ENCODE measurements at places on chromosomes 2 and 18. TPM values are rescaled to one million over a fixed set of nuclear protein-coding genes. Genes with fewer than 3 reads are reported as not detected.
A peak's percentile ranks its signal among the peaks of the same experiment; 100 is the strongest.

Gene ANKRD30BL
- total RNA-seq, result not detected

DNA sequence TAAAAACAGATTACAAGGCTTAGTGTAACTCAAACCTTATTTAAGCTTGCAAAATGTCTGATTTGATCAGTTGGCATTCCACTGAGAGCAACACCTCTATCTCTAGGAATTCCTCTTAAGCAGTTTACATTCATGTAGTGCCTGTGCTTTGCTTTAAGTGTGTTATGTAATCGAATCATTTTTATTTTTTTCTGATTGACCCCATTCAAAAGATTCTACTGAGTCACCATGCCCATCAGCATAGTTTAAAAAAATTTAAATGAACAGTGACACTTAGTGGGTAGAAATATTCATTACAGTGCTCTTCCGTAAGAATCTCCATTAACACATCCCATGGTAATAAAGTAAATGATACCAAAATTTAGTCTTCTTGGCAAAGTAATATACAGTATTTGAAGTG lies 67.8 kb upstream of the SLC4A10 start:
- DNase-seq, result no peak

Gene CCDC93
- 37.8 TPM for total RNA-seq

Gene SFTPB
- total RNA-seq, result 14,872 TPM

Gene ASPRV1
- 2.1 TPM for total RNA-seq

DNA sequence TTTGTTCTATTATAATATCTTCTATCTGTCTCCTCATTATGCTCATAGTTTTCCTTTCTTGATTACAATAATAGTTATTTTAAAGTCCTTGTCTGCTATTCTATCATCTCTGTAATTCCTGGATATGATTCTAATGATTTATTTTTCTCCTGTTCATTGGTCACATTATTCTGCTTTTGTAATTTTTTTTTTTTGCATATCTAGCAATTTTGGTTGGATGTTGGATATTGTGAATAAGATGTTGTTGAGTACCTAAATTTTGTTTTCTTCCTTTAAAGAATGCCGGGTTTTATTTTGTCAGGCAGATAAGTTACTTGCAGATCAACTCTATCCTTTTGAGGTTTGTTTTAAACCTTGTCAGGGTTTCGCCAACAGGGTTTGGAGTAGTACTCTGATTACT lies 25.2 kb downstream of the KATNAL2 start:
- no peak for DNase-seq

DNA sequence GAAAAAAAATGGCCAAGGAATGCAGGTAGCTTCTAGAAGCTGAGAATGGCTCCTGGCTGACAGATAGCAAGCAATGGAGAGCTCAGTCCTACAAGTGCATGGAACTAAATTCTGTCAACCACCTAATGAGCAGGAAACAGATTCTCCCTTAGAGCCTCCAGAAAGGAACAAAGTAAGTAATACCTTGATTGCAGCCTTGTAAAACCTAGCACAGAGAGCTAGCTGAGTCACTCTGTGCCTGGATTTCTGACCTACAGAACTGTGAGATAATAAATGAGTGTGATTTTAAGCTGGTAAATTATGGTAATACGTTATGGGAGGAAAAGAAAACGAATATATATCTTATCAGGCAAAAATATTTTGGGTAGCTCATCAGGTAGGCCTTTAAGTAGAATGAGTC lies 7.4 kb upstream of the LNPK start:
- DNase-seq, result no peak

DNA sequence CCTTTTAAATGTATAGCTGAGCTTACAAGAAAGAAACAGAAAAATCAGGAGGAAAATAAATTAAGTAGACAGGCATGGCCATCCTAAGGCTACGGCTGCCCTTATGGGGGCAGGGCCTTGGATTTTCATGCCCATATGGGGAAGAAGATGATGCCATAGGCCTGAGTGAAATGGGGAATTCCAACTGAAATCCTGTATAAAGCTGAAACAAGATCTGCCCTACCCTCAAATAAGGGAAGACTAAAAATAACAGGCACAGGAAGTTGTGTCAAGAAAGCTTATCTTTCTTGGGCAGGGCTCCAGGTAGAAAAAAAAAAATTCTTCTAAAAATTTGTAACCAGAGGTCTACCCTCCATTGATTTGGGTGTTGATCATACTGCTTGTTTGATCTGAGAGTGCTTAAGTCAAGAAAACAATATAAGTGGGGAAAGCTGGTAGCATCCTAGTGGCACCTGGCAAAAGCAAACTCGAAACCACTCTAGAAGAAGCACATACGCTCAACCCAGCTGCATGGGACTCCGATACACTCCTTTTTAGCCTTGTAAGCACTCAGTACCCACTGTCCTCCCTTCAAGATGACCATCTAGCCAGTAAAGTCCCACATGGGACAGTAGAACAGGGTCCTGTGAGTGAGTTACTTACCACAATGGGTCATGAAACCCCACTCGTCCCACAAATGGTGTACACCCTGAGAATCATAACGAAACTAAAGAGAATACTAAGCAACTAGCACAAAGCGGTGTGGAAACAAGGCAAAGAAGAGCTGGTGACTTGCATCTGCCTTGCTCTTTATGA lies 22.3 kb downstream of the DNAH7 start:
- DNase-seq, result no peak

DNA sequence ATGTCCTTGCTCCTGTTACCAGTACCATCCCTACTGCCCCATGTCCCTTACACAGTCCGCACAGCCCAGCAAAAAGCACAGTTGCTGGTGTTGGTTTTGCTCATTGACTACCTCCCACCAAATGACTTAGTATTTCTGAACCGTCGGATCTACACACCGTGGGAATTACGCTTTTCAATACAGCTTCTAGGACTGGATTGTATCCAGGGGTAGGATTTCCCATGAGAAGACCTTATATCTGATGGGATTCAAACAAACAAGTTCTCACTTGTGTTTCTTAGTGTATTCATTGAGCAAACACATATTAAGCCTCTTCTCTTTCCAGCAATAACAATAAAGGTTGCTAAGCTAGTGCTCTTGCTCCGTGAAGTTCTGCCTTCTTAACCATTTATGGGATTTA lies 25.8 kb downstream of the TRAPPC12 start:
- no peak for DNase-seq

DNA sequence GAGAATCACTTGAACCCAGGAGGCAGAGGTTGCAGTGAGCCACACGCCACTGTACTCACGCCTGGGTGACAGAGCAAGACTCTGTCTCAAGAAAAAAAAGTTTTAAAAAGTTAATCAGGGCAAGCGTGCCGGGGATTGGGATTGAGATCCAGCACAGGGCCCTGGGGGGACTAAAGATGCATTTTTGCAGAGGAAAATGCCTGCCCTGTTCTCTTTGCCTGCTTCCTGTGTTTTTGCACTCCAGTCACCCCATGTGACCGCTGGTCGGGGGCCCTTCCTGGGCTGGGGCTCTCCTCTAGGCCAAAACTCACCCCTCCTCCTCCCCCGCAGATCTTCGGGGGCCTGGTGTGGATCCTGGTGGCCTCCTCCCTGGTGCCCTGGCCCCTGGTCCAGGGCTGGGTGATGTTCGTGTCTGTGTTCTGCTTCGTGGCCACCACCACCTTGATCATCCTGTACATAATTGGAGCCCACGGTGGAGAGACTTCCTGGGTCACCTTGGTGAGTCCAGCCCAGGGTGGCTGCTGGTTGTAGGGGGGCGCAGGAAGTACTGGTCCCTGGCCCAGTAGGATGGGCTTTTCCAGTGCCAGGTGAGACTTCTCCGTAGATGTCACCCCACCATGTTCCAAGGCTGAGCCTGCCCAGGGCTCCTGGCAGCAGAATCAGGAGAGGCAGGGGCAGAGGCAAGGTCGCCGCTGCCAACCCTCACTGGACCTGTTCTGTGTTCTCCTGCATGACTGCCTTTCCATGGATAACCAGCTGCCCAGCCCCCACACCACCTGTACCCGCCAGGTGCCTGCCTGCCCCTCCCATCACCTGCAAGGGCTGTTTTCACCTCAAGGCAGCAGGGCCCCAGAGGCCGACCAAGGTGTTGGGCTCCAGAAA lies 22.4 kb downstream of the MAL start:
- DNase-seq, result peak; percentile 61

Gene CRYGC
- total RNA-seq, result not detected

DNA sequence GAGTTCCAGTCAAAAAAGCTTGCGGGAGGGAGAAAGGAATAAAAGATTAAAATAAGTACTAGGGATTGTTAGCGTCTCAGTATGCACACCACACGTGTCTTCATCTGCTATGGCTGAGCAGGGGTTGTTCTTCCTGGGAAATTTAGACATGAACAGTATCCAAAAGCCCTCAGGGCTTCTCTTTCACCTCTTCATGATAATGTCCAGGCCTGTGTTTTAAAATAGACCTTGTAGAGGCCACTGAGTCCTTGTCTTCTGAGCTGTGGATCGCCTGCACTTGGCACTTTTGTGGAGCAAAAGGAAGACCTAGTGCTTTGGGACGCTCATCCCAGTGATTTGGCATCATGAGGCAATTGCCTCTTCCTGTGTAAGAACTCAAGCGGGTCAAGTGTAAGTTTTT lies 52.4 kb downstream of the CFAP221 start:
- DNase-seq, result no peak

DNA sequence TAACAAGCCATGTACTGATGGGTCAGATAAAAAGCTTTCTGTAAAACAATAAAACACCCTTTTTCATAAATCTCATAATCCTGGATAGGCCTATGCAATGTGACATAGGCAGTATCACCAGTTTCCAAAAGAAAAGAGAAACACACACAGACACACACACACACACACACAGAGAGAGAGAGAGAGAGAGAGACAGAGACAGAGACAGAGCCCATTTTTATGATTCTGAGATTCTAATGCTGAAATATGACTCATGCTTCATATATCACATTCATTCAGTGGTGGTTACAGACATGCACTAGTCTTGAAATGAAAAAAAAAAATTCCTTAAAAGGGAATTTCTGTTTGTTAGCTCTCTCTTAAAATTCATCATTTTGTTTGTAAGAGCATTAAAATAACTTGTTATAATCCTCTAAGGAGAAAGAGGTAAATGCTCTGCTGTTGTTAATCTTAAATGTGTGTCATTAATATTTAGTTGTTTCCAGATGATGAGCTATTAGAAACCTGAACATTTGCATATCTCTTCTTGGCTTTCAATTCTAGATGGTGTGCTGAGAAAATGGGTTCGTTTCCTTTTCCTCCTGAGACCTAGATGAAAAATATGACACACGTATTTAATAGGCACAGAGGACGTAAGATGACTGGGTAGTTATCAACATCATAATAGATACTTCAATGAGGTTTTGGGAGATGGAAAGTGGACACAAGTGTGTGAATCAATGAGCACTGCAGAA lies 1598.7 kb upstream of the ACVR2A start:
- no peak for DNase-seq

DNA sequence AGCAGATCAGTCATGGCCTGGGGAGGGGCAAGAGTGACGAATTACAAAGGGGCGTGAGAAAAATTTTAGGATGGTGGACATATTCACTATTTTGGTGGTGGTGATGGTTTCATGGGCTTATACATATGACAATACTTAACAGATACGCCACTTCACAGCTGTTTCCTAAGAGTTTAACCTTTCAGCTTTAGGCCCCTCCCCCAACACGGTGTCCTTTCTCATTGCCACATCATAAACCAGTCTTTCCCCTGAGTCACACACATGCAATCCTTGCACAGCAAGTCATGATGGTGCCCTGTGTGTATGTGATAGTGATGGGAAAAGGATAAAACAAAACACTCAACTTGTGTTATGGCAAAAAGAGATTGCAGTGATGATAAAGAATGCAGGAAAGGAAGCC lies 47.6 kb upstream of the IL1R1 start:
- DNase-seq, result no peak

GRCh38 chr18:44765456-44765855 lies 84.8 kb downstream of the SETBP1 start:
- no peak for DNase-seq

DNA sequence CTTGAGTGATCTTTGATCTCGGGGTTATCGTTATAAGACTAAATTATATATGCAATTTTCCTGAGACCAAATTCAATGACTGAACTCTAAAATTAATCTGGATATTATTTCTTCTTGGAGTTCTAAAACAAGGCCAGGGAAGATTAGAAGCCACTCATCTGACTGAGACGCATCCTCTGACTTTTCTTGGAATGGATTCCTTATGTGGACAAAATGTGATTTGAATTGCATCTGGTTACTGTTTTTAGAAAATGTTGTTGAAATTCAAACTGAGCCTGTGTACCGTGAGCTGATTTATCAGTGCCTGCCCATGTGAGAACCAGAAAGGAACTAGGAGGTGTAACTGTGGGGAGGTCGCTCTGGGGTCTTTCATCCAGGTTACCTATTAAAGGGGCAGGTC lies 330.8 kb downstream of the OSR1 start:
- no peak for DNase-seq

GRCh38 chr18:9354256-9354655 lies 19.7 kb downstream of the TWSG1 start:
- DNase-seq, result no peak

- DNase-seq, result no peak
Measured at GRCh38 chr2:61463769-61464475, 7.0 kb downstream of the USP34 start.

Gene HOXD4
- total RNA-seq, result 0.84 TPM

DNA sequence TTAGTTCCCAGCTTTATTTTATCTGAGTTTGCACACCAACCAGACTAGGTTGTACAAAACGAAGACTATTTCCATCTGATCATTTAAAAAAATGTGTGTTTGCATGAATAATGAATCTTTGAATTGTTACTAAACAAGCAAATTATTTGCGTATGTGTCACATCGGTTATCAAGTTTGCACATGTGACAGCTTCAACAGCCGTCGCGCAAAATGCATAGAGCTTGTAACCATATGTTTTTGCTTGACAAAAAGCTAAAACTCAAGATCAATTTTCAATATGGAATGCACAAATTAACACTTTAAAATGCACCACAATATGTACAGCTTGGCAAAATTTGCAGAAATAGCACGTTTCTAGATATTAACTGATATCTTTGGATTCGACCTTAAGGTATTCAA lies 184.1 kb downstream of the PTGR3 start:
- DNase-seq, result no peak

Gene CFAP65
- not detected for total RNA-seq

Gene GALNT3
- total RNA-seq, result 25.8 TPM

Gene DUSP2
- 4.4 TPM for total RNA-seq

- no peak for DNase-seq
Measured at GRCh38 chr2:145344076-145344724, 824.3 kb upstream of the ZEB2 start.
